Right atrium auricular region (tissue), 2 donors: ENCODE measurements at places on chromosomes 7 and 10. TPM values are rescaled to one million over a fixed set of nuclear protein-coding genes. Genes with fewer than 3 reads are reported as not detected.

Gene IL6
- 3.6 TPM for total RNA-seq

Gene CTNNA3
- total RNA-seq: 20.3 TPM

Gene CPVL
- 11.8 TPM for total RNA-seq

Gene AEBP1
- 193 TPM for total RNA-seq

Gene RPEL1
- not detected for total RNA-seq

Gene SEMA3D
- 1.4 TPM for total RNA-seq

Gene C10orf143
- 0.93 TPM for total RNA-seq

Gene GPR158
- not detected for total RNA-seq

Gene LFNG
- 3.8 TPM for total RNA-seq

Gene LRGUK
- total RNA-seq: not detected

Gene ATG9B
- not detected for total RNA-seq

Gene MYL7
- 49,235 TPM for total RNA-seq

Gene LEP
- total RNA-seq: 2.2 TPM

Gene RAB19
- not detected for total RNA-seq

Gene UNCX
- total RNA-seq: not detected

Gene THSD7A
- total RNA-seq: 2.9 TPM
